ENCODE measurements at places on chromosomes 6 and 20.

- no peak for DNase-seq
- H3K4me1 ChIP-seq: peaks cover 8% of the 10 kb centered on the region
- no peak overlapping the region for H3K4me3 ChIP-seq
- peak overlapping the region; percentile 39 for H3K27ac ChIP-seq
- H3K27me3 ChIP-seq: no peaks in the 10 kb centered on the region
- H3K36me3 ChIP-seq: peaks cover 51% of the 10 kb centered on the region
These were observed 13.9 kb downstream of the CEP43 start for GRCh38 chr6:167013067-167013466.

GRCh38 chr6:119832411-119832810, 482.9 kb upstream of the MAN1A1 start:
- no peak overlapping the region for H3K27ac ChIP-seq
- no peak overlapping the region for H3K4me3 ChIP-seq
- H3K4me1 ChIP-seq: no peaks in the 10 kb centered on the region
- DNase-seq: no peak
- no peaks in the 10 kb centered on the region for H3K36me3 ChIP-seq

DNA sequence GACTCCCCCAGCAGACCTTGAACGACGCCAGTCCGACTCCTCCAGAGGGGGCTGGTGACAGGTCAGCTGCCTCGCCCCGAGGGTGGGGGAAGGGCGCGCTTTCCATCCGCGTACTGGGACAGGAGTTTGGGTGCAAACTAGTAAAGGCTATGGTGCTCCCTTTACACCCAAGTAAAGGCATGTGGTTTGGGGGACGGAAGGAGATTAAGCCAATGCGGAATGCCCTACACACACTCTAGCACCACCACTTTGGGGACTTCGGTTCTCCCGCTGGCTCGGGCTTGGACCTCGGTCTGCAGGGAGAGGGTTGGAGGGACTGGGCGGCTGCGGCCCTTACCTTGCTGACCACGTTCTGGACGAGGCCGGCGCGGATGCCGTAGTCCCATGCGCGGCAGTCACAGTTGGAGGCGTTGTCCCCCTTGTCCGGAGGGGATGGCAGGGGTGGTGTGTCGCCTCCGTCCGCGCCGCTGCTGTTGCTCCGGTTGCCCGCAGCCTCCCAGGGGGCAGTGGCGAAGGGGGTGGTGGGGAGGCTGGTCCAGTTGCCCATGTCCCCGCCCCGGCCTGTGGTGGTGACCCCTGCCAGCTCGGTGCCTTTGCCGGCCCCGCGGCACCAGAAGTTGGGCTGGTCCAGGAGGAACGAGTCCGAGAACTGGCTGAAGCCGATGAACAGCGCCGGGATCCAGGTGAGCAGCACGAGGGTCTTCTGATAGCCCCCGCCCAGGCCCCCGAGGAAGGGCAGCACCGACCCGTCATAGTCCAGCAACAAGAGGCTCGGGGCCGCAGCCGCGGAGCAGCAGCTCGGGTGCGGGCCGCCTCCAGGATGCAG, 1.1 kb downstream of the SLC22A23 start:
- no peak for DNase-seq
- no peak overlapping the region for H3K27ac ChIP-seq
- peaks cover 44% of the 10 kb centered on the region for H3K27me3 ChIP-seq
- no peak overlapping the region for H3K4me3 ChIP-seq

DNA sequence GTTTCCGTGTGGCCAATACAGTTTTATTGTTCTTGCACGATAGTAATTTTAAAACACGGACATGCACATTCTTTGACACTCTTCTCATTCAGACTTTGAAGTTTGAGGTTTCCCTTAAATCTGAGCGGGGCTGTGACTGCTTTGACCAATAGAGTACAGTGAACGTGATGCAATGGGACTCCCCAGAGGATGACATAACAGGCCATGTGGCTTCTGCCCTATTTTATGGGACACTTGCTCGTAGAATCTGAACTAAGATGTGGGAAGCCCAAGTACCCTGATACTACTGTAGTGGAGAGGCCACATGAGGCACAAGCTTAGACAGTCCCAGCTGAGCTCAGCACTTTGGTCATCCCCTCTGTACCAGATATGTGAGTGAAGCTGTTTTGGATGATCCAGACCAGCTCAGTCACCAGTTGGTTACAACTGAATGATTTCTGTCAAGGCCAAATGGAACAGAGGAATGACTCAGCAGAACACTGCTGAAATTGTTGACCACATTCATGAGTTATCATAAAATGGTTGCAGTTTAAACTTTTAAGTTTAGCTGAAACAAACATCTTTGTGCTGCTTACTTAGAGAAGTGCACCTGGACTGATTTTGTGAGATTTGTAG, 279.4 kb downstream of the RFPL4B start:
- no peak for DNase-seq
- H3K4me3 ChIP-seq: no peak overlapping the region
- H3K4me1 ChIP-seq: no peaks in the 10 kb centered on the region
- no peaks in the 10 kb centered on the region for H3K27me3 ChIP-seq
- H3K27ac ChIP-seq: no peak overlapping the region

GRCh38 chr20:45391559-45391958, 13.4 kb upstream of the TP53TG5 start:
- H3K36me3 ChIP-seq: peaks cover 6% of the 10 kb centered on the region
- H3K4me1 ChIP-seq: peaks cover 3% of the 10 kb centered on the region
- no peaks in the 10 kb centered on the region for H3K27me3 ChIP-seq
- no peak overlapping the region for H3K27ac ChIP-seq

GRCh38 chr20:62347445-62347844, 19.7 kb downstream of the LAMA5 start:
- no peak overlapping the region for H3K27ac ChIP-seq
- H3K4me1 ChIP-seq: no peaks in the 10 kb centered on the region
- peaks cover 2% of the 10 kb centered on the region for H3K36me3 ChIP-seq
- peaks cover 6% of the 10 kb centered on the region for H3K27me3 ChIP-seq

DNA sequence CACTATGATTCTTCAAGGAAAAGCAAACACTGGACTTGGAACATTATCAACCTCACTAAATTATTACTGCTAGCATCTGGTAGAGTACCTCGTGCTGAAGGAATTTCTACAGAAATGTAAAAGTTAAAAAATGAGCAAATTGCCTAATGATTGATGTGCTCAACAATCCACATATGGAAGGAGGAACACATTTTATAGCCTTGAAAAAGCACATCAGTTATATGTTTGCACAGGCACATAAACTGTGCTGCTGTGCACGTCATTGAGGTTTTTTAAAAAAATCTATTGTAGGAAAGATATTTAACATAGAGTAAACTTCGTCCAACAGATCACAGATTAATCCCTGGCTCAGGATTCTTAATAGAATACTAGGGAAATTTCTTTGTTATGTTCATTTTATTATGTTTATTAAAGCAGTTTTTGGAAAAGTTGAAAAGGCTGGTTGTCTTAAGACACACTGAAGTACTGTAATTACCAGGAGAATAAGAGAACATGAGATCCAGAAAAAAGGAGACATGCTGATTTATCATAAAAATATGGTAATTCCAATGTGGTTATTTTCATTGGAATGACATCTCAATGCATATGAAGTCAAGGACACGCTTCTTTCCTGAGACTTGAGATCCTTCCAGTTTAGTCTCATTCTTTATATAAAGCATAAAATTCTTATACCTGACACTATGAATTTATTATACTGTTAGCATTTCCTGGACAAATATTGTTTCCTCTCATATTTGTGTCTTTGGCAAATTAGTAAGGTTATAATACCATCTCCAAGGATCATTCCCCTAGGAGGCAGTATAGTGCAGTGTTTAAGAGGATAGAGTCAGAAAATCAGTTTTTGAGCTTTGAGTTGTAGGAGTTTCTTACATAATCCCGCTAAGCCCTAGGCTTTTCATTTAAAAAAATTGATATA, 511.1 kb downstream of the TENT5A start:
- no peak for DNase-seq
- no peaks in the 10 kb centered on the region for H3K4me1 ChIP-seq
- H3K27ac ChIP-seq: no peak overlapping the region
- H3K27me3 ChIP-seq: no peaks in the 10 kb centered on the region
- no peaks in the 10 kb centered on the region for H3K36me3 ChIP-seq
- no peak overlapping the region for H3K4me3 ChIP-seq

- no peaks in the 10 kb centered on the region for H3K4me1 ChIP-seq
- no peak overlapping the region for H3K27ac ChIP-seq
- peaks cover 39% of the 10 kb centered on the region for H3K27me3 ChIP-seq
- DNase-seq: no peak
- no peak overlapping the region for H3K4me3 ChIP-seq
These were observed 45.8 kb upstream of the SLCO4A1 start for GRCh38 chr20:62596486-62596885.

- peaks cover 3% of the 10 kb centered on the region for H3K36me3 ChIP-seq
- H3K4me3 ChIP-seq: no peak overlapping the region
These were observed 80.4 kb upstream of the PDE10A start for GRCh38 chr6:165743366-165743898.

DNA sequence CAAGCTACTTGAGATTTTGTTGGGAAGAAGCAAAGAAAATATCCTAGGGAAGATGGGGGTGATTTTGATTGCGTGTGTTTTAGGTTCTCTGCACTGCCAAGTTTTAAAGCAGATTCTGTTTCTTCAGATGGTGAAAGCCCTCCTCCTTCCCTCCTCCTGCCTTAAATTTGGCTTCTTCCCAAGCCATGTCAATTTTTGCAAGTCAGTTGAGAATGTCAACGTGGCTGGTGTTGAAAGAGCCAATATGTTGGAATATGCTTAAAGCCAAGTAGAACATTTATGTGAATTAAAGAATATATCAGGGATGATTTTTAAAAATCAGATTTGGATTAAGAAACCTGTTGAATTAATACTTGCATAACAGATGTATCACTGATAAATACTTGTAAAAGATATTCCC, 270.8 kb downstream of the ARID1B start:
- H3K4me3 ChIP-seq: no peak overlapping the region
- DNase-seq: no peak
- no peaks in the 10 kb centered on the region for H3K36me3 ChIP-seq
- peak overlapping the region; percentile 28 for H3K27ac ChIP-seq
- H3K27me3 ChIP-seq: no peaks in the 10 kb centered on the region

GRCh38 chr6:135181333-135182070, 394 bp downstream of the MYB start:
- H3K27me3 ChIP-seq: no peaks in the 10 kb centered on the region
- peak overlapping the region; percentile 90 for H3K4me3 ChIP-seq
- H3K36me3 ChIP-seq: peaks cover 11% of the 10 kb centered on the region
- H3K4me1 ChIP-seq: peaks cover 18% of the 10 kb centered on the region
- DNase-seq: peak; percentile 1
- H3K27ac ChIP-seq: peak overlapping the region; percentile 21

DNA sequence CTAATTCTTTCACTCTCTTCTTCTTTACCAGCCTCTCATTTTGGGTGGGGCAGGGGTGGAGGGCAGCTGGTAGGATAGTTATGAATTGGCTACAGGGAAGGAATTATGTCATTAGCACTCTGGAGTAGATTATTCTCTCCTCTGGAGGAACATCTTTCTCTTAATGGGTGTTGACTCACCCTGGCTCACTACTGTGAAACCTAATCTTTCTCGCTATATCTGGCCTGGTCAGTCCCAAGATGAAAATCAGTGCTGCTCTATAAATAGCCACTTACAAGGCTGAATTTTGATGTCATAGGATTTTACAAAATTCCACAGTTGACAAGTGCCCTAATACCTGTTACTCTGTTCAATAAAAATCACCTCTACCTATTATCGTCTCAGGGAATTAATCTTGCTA, 151.3 kb downstream of the COL9A1 start:
- H3K27ac ChIP-seq: no peak overlapping the region
- DNase-seq: no peak
- no peaks in the 10 kb centered on the region for H3K27me3 ChIP-seq
- H3K36me3 ChIP-seq: no peaks in the 10 kb centered on the region

GRCh38 chr6:137265561-137266308, 46.5 kb upstream of the IFNGR1 start:
- no peak for DNase-seq
- H3K4me1 ChIP-seq: peaks cover 33% of the 10 kb centered on the region
- no peaks in the 10 kb centered on the region for H3K27me3 ChIP-seq
- H3K36me3 ChIP-seq: no peaks in the 10 kb centered on the region

DNA sequence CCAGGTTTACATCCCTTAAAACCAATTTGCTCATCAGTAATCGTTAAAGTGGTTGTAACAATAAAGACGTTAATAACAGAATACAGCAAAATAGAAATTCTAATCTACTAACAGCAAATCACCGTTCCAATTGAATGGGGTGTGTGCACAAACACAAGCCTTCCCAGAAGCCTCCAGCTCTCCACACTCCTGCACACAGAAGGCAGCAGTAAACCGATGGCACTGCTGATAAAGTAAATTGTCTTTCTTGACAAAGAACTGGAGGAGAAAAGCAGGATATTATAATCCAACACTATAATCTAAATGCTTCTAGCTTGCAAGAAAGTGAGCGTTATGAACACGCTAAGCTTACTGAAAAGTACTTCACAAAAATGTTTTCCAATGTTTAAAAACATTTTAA, 7.0 kb downstream of the ZNF217 start:
- H3K36me3 ChIP-seq: peaks cover 29% of the 10 kb centered on the region
- no peak for DNase-seq
- H3K4me3 ChIP-seq: peak overlapping the region; percentile 90
- peak overlapping the region; percentile 89 for H3K27ac ChIP-seq
- peaks cover 57% of the 10 kb centered on the region for H3K4me1 ChIP-seq

DNA sequence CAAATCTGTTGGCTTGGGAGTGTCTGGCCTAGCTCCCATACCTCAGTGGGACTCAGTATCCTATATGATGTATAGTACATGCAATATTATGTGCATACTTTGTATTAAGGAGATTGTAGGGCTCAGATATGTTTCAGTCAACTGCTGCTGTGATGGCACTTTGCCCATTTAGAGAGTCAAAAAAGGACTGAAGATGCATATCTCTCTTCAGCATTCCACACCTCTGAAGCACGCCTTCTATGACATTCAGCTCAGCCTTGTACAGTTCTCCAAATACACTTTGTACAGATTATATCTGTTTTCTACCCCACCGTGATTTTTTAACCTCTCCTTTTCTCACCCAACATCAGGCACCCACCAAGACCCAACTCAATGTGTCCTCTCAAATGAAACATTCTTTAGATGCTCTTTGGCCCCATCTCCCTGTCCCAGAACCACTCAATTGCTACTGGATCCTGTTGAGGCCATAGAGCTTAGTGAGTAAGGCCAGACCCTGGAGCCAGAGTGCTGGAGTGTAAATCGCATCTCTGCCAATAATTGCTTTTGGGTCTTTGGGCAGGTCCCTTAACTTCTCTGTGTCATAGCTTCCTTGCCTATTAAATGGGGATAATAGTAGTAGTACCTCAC, 15.6 kb downstream of the ENPP1 start:
- H3K36me3 ChIP-seq: peaks cover 3% of the 10 kb centered on the region
- no peak overlapping the region for H3K27ac ChIP-seq
- H3K27me3 ChIP-seq: peaks cover 50% of the 10 kb centered on the region
- no peak for DNase-seq
- no peak overlapping the region for H3K4me3 ChIP-seq
- H3K4me1 ChIP-seq: no peaks in the 10 kb centered on the region

DNA sequence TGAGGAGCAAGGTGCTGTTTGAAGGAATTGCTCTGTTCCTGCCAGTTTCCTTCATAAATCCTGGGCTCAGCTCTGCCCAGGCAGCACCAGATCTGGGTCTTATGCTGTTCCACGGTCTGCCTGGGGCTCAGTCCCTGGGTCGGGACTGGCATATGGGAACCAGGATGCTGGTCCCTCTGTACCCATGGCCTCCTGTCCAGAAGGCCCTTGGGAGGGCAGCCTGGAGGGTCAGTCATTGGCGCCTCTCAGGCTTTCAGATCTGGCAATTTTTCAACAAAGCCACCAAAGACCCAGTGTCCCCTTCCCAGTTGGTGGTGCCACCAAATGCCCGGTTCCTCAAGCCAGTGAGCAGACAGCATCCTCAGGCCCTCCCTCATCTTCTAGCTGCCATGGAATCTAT, 232.7 kb upstream of the SULF2 start:
- no peaks in the 10 kb centered on the region for H3K4me1 ChIP-seq
- no peak overlapping the region for H3K27ac ChIP-seq
- H3K36me3 ChIP-seq: peaks cover 3% of the 10 kb centered on the region
- peaks cover 33% of the 10 kb centered on the region for H3K27me3 ChIP-seq
- no peak for DNase-seq
- no peak overlapping the region for H3K4me3 ChIP-seq
